Activated gamma-delta T cell (primary cell): ENCODE measurements at places on chromosomes 11 and 22.

GRCh38 chr11:64919627-64920026, 2.6 kb upstream of the ATG2A start:
- DNase-seq = no peak

- DNase-seq = no peak
Observed at GRCh38 chr11:125464666-125465065, 31.4 kb downstream of the FEZ1 start.

DNA sequence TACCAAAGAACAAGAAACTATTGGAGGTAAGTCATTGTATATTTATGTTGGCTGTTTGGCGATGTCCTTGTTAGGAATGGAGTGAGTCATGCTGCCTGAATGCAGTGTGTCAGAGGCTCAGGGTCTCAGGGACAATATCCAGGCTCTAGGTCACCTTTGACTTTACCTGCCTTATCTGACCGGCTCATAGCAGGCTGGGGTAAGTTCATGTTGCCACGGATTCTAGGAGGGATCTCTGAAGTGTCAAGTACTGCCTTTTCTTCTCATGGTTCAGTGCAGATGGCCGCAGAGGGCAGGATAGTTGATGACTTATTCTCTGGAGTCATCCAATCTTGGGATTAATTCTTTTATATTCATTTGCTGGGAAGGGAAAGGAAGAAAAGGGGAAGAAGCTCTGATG, 53.2 kb downstream of the SPON1 start:
- no peak for DNase-seq

DNA sequence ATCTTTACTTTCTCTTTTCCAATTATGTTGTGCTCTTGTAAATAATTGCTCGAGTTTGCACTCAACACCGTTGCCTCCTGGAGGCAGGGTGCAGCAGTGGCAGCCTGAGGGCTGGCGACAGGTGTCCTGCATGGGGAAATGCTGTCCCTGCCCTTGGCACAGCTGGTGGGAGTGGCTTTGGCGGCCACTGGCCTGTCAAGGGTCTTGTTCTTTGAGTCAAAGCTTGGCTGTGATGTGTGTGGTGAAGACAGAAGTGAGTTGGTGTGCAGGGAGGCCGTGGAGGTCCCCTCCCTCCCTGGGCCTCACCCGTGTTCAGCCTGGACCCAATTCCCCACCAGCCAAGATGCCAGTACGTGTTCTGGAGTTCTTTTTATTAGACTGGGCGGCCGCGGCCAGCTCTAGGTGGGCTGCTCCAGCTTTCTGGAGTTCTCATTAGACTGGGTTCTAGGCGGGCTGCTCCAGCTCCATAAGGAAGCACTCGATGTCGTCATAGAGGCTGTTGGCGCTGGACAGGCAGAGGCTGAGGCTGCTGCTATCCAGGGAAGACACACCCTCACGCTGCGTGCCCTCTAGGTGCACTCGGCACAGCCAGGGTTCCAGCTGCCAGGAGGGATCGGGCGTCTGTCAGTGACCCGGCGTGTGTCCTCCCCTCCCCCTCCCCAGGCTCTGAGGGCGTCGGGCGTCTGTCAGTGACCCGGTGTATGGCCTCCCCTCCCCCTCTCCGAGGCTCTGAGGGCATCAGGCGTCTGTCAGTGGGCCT, 3.4 kb downstream of the IRF7 start:
- no peak for DNase-seq

DNA sequence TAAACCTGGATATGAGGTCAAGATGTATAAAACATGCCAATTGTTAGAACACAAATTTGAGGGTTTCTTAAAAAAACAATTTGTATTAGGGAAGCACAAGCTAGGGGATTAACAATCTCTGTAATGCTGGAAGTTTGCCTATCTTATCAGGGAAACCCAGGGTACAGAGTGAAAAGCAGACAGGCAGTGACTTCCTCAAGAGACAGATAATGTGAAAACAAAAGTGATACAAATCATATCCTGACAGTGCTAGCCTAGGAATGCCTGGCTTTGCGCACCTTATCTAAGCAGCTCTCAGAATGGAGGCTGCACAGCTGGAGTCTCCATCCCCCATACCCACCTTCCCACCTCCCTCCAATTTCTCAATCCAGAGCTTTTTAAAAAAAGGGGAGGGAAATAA, 22.5 kb upstream of the RBX1 start:
- DNase-seq = no peak

GRCh38 chr22:50112151-50113118, 22.6 kb downstream of the MOV10L1 start:
- DNase-seq = no peak

GRCh38 chr22:19648419-19648929, 65.8 kb upstream of the SEPTIN5 start:
- DNase-seq = no peak

DNA sequence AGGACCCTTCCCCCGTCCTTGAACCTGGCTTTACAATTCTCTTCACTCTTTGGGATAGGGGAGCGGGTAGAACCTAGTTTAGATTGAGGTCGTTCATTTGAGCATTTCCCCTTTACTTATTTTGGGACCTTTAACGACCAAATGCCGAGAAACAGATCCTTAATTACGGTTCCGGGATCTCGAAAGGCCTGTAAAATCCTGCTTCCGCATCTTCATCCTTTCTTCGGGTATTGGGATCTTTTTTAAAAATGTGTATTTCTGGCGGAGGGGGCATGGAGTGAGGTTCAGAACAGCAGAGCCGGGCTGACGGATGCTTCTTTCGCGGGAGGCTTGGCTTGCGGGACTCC, 395 bp upstream of the HIPK3 start:
- no peak for DNase-seq

DNA sequence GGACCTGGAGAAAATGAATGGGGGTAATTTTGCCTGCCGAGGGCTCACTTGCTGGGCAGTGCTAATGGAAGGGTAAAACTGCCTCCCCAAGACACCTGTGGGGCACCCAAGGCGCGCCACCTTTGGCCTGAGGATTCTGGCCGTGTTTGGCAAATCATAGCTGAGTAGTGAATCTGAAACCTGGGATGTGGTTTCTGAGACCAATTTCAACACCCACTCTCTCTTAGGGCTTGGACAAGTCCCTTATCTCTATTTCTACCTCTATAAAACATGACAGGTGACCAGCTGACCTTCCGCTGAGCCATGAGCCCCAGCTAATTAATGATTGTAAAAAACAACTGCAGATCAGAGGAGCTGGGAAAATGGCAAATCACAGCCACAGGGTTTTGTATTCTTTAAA, 1.5 kb upstream of the PACSIN3 start:
- no peak for DNase-seq

- DNase-seq = no peak
Observed at GRCh38 chr11:119807402-119807801, 78.4 kb upstream of the NECTIN1 start.

DNA sequence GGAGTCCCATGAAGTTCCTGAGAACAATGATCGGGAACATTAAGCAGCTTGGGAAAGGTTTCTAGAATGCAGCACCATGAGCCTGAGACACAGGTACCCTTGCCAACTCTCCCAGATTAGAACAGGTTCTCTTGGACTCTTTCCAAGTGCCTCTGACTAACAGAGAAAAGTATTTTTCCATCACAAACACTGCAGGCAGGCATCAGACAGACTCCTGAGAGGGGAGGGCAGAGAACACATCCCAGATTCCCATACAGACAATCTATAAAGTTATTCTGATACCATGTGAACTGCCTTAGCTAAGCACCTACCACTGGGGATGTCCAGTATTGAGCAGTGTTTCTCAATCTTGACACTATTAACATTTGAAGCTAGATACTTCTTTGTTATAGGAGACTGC, 27.3 kb downstream of the SERGEF start:
- no peak for DNase-seq

GRCh38 chr11:29024386-29024785, 916.2 kb downstream of the METTL15 start:
- no peak for DNase-seq

DNA sequence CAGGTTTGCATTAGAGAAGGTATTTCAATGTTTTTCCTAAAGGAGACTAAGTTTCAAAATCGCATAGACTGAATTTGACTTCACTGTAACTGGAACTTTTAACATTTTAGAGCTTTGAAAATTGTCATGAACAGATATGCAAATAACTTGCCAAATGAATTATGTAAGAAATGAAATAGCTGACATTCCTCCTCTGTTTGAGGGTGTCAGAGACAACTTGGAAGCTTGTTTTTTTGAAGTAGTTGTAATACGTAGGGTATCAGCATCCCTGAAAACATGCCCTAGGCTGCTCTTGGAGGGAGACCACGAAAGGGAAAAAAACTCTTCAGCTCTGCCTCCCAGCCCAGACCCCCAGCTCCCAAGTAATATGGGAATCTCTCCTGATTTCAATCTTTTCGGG, 41.3 kb upstream of the CCDC179 start:
- no peak for DNase-seq

DNA sequence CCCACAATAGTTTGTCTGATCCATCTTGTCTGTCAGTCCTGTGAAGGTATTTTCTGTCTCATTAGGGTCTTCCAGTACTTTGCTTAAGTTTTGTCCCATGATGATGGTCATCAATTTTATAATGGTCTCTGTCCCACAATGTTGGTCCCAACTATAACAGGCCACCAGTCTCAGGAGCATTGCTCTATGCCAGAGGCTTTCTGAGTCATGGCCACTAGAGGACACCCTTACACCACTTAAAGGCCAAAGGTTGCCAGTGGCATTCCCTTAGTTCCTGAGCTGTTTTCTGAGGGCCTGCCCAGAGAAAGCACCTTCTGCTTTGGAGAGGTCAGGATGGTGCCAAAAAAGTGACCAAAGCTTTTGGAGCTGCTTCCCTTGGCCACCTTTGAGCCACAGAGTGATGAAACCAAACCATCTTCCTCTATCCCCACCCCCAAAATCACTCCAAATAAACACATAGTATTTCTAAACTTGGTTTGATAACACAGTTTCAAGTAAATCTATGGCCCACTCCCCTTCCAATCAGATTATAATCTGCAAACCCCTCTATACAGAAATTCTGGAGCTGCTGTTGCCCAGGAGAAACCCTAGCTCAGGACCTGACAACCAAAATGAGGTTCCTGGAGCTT, 19.3 kb downstream of the EIF3F start:
- DNase-seq = no peak

- no peak for DNase-seq
Observed at GRCh38 chr11:69650081-69650831, 9.3 kb downstream of the CCND1 start.

DNA sequence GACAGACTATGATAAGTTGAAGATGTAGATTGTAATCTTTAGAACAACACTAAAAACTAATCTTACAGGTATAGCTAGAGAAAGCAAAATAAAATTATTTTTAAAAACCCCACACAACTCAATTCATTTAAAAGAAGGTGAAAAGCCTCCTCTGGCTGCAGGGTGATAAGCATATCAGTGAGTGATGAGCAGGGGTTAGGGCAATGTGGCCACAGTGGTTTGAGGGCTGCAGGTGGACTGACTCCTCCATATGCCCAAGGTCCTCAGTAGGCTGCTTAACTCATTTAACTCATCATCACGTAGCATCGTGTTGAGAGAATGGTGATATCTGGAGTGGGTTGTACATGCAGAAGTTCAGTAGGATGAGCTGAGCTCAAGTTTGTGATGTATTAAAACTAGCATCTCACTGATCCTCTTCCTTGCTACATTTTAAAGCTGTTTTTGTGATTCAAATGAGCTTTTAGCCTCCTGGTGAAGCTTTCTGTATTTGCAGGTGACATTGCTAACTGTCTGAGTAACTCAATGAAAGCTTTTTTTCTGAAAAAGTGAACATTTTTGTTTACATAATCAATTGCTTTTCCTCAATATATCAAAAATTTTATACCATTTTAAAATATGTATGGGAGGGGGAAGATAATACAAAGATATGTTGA, 37.0 kb upstream of the SC5D start:
- no peak for DNase-seq

- no peak for DNase-seq
Observed at GRCh38 chr11:132913295-132913694, 619.0 kb downstream of the OPCML start.
